ENCODE measurements at places on chromosomes 11 and 22. TPM values are rescaled to one million over a fixed set of nuclear protein-coding genes. Genes with fewer than 3 reads are reported as not detected.

DNA sequence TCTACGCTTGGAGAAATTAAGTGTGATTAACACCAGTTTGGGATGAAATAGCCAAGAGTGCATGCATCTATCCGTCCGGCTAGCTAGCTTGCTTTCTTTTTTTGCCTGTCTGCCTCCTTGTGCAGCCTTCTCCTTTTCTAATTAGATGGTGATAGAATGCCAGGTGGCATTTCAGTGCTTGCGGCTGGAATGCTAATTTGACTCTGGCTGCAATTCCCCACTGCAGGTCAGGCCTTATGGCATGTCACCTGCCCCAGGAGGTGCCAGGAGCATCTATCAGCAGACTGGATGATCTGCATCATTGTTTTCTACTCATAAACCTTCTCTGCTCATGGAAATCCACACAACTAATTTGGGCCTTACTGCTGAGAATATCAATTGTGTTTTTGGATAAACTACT is 51.1 kb upstream of the CABP7 start:
- no peak for DNase-seq

DNA sequence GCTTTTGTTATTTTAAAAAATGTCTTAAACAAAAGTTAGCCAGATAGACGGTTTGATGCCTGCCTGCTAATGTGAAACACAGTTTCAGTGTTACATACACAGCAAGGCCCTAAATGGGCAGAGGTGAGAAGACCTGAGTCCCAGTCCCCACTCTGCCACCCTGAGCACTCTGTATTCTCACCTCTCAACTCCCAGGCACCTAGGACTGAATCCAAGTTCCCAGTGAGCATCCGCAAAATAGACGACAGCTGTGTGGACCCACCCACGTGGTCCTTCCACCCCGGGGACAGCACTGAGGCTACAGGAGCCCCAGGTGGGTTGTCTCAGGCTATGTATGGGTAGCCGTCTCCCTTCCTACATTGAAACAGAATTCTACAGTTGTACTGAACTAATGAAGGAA is 111.5 kb downstream of the RPL27A start:
- DNase-seq = no peak

DNA sequence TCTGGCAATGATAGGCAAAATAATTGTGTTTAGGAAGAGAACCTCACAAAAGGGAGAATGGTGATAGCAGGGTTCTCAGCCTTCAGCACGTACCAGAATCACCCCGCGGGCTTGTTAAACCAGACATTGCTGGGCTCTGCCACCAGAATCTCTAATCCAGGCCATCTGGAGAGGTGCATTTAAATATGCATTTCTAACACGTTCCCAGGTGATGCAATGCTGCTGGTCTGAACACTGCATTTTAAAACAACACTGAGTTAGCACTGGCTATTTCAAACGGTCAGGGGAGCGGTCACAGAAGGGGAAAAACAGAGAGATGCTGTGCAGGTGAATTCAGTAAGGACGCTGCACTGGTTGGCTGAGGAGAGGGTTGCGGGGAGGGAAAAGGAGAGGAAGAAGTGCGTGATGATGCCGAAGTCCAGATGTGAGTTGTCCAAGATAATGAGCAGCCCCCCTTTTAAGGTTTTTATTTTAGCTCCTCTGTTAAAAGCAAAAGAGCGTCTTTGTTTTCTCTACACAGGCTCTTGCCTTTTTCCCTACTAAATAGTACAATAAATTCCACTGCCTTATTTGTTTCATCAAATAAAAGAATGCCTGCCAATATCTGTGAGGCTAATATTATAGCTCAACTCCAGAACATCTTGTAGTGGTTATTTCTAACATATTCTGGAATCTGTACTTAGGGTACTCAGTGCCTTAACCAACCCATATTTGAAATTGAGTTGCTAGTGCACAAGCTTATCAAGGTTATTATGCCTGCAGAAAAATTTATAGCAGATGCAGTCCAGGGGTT is 109.6 kb upstream of the POU2AF2 start:
- no peak for DNase-seq

- no peak for DNase-seq
Observed at GRCh38 chr11:127966821-127967220, 620.5 kb downstream of the ETS1 start.

DNA sequence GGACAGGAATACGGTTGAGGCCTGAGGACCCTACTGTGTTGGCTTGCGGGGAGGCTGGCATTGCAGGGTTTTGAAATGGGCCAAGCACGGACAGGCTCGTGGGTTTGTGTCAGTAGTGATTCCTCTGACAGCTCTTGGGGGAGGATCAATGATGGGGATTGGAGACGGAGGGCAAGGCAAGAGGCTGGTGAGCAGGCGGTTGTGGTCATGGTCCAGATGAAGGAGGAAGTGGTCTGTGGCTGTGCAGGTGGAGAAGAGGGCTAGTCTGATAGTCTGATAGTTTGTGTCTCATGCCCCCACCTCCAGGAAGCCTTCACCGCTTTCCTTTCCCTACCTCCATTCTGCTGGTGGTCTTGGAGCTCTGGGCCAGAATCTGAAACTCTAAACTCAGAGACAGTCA is 3.0 kb downstream of the MAFF start:
- DNase-seq = peak; percentile 38

DNA sequence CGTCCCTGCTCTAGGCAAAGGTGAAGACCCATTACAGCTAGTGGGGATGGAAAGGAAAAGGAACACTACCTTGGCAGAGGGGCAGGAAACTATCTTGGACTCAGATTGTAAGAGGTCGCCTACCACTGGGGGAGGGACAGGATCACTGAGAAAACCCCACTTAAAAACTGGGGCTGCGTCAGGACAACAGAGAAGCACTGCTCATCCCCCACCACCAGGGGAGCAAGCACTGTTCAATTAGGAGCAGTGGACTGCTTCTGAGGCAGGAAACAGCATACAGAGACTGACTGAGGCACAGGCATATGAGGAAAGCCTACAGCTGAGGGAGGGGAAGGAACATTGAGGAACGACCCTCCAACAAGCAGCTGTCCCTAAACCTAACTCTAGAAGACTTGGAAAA is 20.8 kb upstream of the DLAT start:
- DNase-seq = no peak

The CD6 gene
- total RNA-seq = 0.58 TPM

GRCh38 chr22:44497218-44497904 is 672 bp downstream of the RTL6 start:
- no peak for DNase-seq

The C22orf42 gene
- not detected for total RNA-seq

DNA sequence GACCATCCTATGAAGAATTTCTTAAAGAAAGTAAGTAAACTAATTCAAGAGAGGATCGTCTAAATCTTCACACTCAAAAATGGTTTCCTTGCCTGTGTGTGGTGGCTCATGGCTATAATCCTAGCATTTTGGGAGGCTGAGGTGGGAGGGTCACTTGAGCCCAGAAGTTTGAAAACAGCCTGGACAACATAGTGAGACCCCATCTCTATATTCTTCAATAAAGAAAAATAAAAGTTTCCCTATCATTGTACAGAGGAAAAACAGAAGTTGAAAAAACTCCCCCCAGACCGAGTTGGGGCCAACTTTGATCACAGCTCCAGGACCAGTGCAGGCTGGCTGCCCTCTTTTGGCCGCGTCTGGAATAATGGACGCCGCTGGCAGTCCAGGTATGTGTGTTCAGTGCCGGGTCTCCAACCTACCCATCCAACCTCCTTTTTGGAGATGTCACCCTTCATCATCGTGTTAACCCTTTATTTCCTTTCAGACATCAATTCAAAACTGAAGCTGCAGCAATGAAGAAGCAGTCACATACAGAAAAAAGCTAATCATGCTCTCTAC is 3.0 kb downstream of the RPS25 start:
- DNase-seq = no peak

DNA sequence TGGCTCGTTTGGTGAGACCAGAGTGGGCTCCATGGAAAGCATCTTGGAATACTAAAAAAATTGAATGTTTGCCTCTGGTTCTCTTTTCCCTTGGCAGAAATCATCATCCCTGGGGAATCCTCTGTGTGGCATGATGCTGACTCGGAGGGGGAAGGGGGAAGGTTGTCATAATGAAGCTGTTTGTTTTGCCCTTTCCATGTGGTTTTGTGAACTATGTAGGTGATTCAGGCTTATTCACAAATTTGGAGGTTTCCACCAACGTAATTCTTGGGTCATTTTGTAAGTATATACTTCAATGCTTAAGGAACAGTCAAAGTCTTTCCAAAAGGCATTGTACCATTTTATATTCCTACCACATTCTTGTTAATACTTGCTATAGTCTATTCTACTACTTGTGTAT is 754.0 kb upstream of the FAT3 start:
- DNase-seq = no peak

- no peak for DNase-seq
Observed at GRCh38 chr11:108501396-108501795, 3.2 kb upstream of the POGLUT3 start.

GRCh38 chr11:36631774-36632173 is 33.7 kb upstream of the RAG2 start:
- no peak for DNase-seq

DNA sequence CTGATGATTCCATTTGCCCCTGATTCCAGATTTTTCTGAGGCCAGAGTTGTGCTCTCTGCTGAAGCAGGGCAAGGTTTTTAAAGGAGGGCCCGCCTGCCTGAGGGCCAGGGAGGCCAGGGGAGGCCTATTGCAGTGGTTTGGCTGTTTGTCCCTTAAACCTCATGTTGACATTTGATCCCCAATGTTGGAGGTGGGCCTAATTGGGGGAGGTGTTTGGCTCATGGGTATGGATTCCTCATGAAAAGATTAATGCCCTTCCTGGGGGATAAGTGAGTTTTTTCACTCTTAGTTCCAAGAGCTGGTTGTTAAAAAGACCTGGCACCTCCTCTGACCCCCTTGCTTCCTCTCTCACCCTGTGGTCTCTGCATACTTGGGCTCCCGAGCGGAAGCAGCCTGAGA is 9.2 kb downstream of the GAL3ST3 start:
- no peak for DNase-seq

The LARGE1 gene
- 92.6 TPM for total RNA-seq

The SHANK2 gene
- 6.4 TPM for total RNA-seq

GRCh38 chr22:25970999-25971811 is 198.1 kb upstream of the SEZ6L start:
- DNase-seq = no peak

DNA sequence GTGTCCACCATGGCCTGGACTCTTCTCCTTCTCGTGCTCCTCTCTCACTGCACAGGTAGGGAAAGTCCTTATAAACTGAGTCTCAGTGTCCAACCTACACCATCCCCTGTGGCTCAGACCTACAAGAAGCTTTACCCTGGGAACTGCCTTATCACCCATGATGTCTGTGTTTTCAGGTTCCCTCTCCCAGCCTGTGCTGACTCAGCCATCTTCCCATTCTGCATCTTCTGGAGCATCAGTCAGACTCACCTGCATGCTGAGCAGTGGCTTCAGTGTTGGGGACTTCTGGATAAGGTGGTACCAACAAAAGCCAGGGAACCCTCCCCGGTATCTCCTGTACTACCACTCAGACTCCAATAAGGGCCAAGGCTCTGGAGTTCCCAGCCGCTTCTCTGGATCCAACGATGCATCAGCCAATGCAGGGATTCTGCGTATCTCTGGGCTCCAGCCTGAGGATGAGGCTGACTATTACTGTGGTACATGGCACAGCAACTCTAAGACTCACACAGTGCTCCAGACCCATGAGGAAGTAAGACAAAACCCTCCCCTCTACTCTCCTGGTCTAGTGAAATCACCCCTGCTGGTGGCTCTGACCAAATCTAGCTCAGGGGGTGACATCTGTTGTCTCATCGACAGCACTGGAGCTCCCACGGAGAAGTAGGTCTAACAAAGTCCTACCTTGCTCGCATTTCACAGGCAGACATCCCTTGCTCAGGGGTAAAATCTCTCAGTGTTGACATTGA is 74.3 kb downstream of the VPREB1 start:
- no peak for DNase-seq

DNA sequence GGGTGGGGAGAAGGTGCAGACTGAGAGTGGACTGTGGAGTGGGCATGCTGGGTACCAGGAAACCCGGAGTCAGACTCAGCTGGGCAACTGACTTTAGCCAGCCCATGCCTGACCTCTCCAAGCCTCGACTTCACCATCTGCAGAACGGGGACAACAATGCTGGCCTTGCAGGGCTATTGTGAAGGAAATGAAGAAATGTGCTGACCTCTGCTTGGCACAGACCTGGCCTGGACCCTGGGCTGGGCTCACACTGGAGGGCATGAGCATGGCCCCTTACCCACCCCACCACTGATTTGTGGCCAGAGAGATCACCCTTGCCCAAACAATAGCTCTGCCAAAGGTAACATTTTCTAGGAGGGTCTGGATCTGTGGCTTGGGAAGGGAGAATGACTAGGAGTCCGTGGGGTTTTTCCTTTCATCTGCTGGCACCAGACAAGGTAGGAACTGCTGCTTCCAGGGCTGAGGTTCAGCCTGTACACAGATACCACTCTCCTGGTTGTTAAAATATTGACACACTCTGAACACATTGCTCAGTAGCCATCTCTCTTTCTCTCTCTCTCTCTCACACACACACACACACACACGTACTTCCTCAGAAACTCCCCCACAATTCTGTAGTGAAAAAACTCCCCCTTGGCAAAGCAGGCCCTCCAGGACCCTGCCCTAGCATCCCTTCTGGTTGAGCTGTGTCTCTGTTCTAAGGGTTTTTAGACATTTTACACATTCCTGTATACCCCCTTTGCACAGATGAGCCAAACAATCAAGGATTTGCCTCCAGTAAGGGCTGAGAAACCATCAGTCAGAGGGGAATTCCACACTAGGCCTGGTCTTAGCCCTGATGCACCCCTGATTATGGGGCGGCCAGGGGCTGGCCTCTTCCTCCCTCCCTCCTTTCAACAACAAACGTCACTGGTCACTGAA is 1.0 kb downstream of the MOGAT2 start:
- no peak for DNase-seq

GRCh38 chr11:69492201-69492991 is 10.9 kb downstream of the LINC01488 start:
- DNase-seq = peak; percentile 35

The DEPDC5 gene
- total RNA-seq = 13.0 TPM

GRCh38 chr11:118373263-118373662 is 13.9 kb downstream of the UBE4A start:
- DNase-seq = no peak

The ADAMTS15 gene
- 13.8 TPM for total RNA-seq

The SLC17A6 gene
- not detected for total RNA-seq

The KRTAP5-7 gene
- total RNA-seq = not detected

DNA sequence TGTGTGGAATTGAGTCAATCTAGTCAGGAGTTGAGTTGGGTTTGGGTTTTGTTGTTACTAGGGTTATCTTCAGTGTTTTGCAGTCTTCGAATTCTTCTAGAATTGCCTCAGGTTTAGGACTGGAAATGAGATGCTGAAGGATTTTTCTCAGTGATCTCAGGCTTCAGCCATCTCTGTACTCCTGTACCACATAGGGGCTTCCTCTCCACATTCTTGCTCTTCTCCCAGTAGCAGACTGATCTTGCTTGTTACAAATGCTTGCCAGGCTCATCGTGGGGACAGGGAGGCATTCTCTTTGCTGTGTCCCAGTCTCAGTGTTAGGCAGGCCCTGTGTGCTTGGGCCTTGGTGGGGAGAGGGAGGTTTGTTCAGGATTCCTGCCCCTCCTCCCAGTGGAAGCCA is 96.1 kb downstream of the LRRC32 start:
- DNase-seq = peak; percentile 65

Measured in astrocyte (in vitro differentiated cells and primary cell).